LHCN-M2 (cell line): ENCODE measurements at places on chromosomes 2 and 18. TPM values are rescaled to one million over a fixed set of nuclear protein-coding genes. Genes with fewer than 3 reads are reported as not detected.
A peak's percentile ranks its signal among the peaks of the same experiment; 100 is the strongest.

The CIDEA gene
- not detected in 2 replicates for total RNA-seq

The C2orf66 gene
- total RNA-seq: 0.32 TPM in 1 of 2 replicates, not detected in the other

The SP5 gene
- 0.13 TPM in 1 of 2 replicates, not detected in the other for total RNA-seq

The ACTG2 gene
- 2.3 and 2.9 TPM in 2 replicates for total RNA-seq

DNA sequence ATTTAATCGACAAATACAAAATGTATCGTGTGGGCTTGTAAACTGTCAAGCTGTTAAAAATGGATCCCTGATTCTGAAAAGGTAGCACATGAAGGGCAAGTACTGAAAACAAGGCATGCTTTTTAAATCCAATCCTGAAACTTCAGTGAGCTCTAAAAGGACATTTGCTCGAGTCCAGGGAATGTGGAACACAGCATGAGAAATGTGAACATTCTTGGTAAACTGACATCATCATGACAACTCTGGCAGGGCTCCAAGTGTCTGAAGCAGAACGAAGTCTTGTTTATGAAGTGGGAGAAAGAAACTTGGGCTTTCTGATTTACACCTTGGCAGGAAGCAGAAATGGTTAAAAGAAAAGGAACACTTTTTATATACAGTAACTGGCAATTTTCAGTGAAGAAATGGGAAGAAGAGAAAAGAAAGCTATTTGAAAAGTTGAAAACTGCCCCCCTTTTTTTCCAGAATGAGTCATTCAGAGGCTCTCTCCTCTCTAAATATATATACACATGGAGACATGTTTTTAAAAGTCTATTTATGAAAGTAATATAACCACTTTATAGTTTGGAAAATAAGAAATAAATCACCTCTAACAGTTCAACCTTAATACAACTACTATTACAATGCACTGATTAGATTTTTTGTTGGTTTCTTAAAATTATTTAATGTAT lies 120.8 kb downstream of the GAREM1 start:
- peak; percentile 94 for DNase-seq

- no peak for DNase-seq
These were observed 16.5 kb downstream of the ARL4C start for GRCh38 chr2:234480337-234480736.

GRCh38 chr2:45871025-45871424 lies 219.6 kb downstream of the PRKCE start:
- DNase-seq: no peak

- no peak for DNase-seq
These were observed 496.1 kb downstream of the EIPR1 start for GRCh38 chr2:2881499-2881898.
